ENCODE measurements at places on chromosomes 2 and 18.

DNA sequence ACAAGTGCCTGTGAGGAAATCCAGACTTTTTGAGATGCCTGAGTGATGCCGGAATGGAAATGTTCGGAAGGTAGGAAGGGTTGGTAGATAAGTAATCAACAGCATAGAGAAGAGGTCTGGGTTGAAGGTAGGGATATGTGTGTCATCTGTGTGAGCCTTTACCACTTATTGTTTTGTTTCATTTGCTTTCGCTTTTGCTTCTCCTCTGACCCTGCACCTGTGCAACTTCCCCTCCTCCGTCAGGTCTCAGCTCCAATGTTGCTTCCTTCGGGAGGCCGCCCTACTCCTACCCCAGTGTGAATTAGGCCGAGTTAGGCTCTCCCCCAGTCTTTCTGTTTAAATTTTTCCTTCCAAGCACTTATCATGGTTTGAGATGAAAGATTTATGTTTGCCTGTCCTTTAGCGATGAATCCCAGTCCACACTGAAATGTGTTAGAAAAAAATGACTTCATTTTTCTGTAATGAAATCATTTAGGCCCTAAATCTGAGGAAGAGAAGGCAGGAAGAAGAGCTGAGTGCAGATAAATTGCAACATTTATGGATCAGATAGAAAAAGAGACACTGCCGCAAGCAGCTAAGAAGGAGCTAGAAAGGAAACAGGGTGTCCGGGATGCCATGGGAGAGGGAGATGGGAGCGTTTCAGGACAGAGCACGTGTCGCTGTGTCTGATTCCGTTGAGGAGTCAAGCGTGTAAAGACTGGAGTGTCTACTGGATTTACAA is 139.6 kb upstream of the PELI1 start:
- DNase-seq = no peak

GRCh38 chr18:74132201-74132600 is 15.4 kb downstream of the FBXO15 start:
- DNase-seq = no peak

- no peak for DNase-seq
Measured at GRCh38 chr2:96102596-96103186, 13.7 kb downstream of the ADRA2B start.

DNA sequence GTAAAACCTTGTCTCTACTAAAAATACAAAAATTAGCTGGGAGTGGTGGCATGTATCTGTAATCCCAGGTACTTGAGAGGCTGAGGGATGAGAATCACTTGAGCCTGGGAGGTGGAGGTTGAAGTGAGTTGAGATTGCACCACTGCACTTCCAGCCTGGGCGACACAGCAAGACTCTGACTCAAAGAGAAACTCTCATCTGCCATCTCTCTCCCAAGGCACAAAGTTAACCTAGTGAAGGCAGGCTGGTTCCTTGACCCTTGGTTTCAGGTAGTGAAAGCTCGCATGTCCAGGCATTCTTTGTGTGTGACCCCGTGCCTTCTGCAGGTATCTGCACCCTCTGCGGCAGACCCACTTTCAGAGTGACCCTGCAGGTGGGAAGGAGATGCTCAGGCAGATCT is 100.0 kb downstream of the WDSUB1 start:
- no peak for DNase-seq

DNA sequence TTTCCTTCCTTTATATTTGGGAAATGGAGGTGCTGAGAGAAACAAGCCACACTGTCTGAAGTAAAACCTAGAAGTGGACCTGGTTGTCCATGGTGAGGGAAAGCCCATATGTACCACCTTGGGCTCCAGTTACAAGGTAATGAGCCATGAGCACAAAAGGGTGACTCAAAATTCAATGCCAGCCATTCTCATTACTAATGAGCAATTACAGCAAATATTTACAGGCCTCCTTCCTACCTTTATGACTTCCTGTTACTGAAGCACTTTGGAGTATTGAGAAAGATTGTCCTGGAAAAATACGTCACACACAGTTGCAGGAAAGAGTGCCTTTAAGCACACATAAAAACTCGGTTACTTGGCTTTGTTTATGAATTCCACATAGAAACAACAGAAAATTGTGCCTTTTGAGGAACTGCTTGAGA is 9.1 kb downstream of the EPAS1 start:
- no peak for DNase-seq

DNA sequence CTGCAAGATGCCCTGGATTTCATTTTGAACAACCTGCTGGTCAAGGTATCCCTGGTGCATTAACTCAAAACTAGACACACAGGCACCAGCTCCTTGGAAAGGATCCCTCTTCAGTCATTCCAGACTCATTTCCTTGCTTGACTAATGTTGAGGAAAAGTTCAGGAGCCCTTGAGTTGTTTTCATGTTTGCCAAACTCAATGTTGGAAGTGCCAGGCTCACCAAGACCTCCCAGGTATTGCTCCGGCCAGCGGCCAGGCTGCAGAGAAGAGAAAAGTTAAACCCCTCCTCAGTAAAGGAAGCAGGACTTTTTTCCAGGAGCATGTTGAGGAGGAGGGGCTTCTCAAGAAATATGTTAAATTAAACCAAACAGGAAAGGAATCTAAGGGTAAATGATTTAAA is 42.7 kb downstream of the TGIF1 start:
- no peak for DNase-seq

- no peak for DNase-seq
Measured at GRCh38 chr2:224360801-224361251, 41.1 kb downstream of the FAM124B start.

GRCh38 chr2:197238043-197238365 is 72.6 kb downstream of the ANKRD44 start:
- DNase-seq = peak; percentile 32

GRCh38 chr2:223108351-223109050 is 56.5 kb downstream of the KCNE4 start:
- DNase-seq = no peak

DNA sequence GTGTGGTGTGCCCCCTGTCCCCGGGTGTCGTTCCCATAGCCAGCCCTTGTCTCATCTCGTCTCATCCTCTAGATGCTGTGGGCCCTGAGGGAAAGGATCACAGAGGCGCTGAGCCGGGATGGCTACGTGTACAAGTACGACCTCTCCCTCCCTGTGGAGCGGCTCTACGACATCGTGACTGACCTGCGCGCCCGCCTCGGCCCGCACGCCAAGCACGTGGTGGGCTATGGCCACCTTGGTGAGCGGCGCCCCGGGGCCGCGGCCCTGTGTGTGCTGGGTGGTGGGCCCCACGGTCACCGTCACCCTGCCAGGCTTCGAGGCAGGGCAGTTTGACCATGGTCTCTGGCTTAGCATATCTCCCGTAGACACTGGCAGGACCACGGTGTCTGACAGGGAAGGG is 20.8 kb upstream of the GAL3ST2 start:
- DNase-seq = no peak

DNA sequence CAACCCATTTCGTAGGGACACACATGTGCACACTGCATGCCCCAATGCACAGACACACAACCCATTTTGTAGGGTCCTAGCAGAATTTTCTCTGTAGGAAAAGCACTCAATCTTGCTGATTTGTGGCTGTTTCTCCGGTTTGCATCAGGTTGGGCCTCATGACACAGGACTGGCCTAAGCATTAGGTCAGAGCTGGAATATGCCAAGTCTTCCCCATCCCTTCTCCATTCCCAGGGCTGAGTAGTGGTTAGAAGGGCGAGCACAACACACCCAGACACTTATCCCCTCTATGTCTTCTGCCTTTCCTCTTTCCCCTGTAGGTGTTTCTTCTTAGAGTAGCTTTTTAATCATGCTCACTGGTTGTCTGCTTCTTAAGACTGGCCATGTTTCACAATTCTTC is 295.9 kb downstream of the SOX11 start:
- no peak for DNase-seq

DNA sequence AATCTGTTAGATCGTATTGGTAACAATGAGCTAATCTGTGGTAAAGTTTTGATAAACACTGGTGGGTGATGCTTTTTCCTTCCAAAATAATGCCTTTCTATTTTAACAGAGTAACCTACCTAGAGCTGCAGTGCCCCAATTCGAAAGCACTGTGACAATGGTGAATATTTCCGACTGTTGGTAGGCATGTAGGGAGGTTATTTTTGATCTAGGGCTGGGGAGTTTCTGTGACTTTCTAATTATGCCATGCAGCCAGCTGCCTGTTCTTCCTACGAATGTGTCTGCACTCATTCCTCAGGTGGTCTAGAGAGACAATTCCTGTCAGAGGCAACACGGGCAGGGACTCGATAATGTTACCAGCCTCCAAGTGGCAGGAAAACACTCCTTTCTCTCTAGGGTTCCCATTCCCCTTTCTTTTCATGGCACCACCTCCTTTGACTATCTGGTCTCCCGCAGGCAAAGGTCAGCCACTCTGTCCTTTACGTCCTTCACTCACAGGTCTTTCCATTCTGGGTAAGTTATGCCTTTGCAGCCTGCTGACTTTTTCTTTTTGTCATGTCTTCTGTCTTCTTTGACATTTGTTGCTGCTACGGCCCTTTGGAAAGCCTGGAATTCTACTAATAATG is 167.2 kb upstream of the MGAT5 start:
- no peak for DNase-seq

GRCh38 chr2:111202266-111203040 is 81.7 kb downstream of the BCL2L11 start:
- DNase-seq = no peak

- no peak for DNase-seq
Measured at GRCh38 chr18:3217948-3218647, 1.7 kb downstream of the MYOM1 start.

- no peak for DNase-seq
Measured at GRCh38 chr2:183070942-183071844, 7.4 kb upstream of the DUSP19 start.

GRCh38 chr2:234949762-234950434 is 1.9 kb upstream of the SH3BP4 start:
- no peak for DNase-seq

GRCh38 chr2:61295981-61296380 is 134.0 kb downstream of the C2orf74 start:
- no peak for DNase-seq

DNA sequence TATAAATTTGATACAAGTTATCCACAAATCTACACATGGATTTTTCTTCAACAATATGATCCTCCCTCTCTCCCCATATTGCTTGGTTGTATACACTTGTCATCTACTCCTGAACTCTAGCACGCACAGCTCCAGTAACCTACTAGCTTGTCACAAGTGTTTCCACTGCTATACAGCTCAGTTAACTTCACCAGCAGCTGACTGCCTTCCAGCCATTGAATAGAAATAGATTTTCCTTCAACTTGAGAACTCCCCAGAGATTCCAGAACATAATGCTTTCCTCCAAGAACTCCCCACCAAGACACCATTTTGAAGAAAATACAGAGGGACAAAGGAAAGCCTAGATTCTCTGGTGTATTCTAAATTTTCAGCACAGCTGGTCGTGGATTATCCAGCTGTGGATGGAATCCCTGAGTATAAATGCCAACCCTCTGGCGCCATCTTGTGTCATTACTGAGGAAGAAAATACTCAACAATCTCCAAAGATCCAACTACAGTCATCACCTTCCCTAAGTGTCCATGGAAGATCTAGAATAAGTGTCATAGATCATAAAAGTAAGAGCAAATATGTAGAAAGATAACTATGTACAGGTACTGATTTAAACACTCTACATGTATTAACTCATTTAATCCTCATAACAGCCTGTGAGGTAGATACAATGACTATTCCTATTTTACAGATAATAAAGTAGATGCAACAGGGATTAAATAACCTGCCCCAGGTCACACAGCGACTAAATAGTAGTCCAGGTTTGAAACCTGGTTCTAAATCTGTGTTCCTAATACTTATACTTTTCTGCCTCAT is 156.7 kb downstream of the ARHGAP28 start:
- DNase-seq = no peak

GRCh38 chr2:85957256-85957655 is 68.5 kb upstream of the ST3GAL5 start:
- DNase-seq = no peak

- no peak for DNase-seq
Measured at GRCh38 chr2:231672617-231673347, 35.5 kb upstream of the PTMA start.

- peak; percentile 6 for DNase-seq
Measured at GRCh38 chr2:151973901-151974199, 125.0 kb downstream of the CACNB4 start.

GRCh38 chr2:181810823-181811695 is 80.5 kb upstream of the ITPRID2 start:
- no peak for DNase-seq

DNA sequence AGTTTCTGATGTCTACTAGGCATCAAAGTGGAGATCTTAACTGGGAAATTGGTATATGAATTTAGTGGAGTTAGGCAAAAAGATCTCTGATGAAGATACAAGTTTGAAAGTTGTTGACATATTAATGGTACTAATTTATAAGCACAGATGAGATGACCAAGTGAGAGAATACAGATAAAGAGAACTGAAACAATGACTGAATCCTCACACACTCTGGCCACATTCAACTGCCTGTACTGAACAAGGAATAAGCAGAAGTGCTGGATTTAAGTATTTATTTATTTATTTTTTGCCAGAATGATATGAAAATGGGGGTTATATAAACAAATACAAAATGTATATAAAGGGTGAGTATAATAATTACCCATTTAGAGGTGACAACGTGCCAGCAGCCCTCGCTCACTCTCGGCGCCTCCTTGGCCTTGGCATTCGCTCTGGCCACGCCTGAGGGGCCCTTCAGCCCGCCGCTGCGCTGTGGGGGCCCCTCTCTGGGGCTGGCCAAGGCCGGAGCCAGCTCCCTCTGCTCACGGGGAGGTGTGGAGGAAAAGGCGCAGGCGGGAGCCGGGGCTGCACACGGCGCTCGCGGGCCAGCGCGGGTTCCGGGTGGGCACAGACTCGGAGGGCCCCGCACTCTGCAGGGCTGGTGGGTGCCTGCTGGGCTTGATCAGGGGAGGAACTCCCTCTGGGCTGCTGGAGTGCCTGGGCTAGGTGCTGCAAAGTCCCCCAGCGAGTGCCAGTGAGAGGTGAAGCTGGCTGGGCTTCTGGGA is 1363.9 kb upstream of the CRIM1 start:
- no peak for DNase-seq

DNA sequence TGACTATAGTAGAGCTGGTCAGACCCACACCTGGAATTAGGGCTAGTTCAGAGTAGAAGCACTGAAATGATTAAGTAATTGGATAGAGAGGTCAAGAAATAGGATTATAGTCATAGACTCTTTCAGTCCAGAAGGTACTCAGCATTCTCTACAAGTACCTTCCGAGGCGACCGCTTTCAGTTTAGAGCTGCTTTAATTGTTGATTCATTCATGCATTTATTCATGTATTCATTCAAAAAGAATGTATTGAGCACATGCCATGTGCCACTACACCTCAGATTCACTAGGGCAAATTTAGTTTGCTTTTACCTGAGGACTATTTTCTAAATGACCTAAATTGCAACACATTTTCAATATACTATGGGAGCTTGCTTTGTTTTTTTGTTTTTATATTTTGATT is 48.7 kb downstream of the CRIM1 start:
- DNase-seq = no peak

- DNase-seq = no peak
Measured at GRCh38 chr18:58495634-58496033, 133.3 kb downstream of the ALPK2 start.

Measured in T-helper 2 cell (primary cell).